ENCODE measurements at places on chromosomes 5 and 9. TPM values are rescaled to one million over a fixed set of nuclear protein-coding genes. Genes with fewer than 3 reads are reported as not detected.

Gene BASP1
- total RNA-seq, result 38.7 TPM

Gene GKAP1
- total RNA-seq, result 5.0 TPM

Gene TAF11L5
- not detected for total RNA-seq

Gene C9orf85
- 12.7 TPM for total RNA-seq

Gene DHFR
- total RNA-seq, result 9.1 TPM

Gene GPR107
- total RNA-seq, result 24.1 TPM

Gene IL13
- total RNA-seq, result not detected

DNA sequence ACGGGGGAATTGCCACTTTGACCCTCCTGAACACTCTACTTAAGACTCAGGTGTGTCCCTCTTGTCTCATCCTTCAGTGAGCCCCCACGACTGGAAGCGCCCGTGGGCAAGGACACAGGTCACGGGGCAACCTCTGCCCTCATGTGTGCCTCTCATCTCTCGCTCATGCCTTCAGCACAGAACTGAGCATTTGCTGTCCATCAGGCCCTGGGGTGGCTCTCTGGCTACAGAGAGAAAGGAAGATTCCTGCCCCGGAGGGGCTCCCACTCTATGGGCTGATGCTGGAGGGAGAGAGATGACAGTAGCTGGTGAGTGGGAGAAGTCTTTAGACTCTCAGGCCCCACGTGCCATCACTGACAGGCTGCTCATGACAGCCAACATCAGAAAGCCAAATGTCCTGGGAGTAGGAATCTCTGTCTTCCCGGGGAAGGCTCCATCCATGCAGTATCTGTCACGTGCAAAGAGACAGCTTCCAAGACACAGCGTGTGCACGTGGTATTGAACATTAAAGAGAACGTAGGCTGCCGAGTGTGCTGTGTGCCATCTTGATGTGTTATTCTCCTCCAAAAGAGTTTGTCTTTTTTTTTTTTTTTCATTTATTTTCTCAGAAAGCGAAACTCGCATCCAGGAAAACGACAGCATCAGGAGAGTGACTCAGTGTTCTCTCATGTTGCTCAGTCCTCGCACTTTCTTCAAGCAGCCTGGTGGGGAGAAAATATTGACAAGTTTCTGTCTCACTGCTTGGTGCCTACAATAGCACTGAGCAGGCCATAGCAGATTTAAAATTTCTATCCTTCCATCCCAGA lies 190.5 kb downstream of the GAS1 start:
- no peak for DNase-seq

DNA sequence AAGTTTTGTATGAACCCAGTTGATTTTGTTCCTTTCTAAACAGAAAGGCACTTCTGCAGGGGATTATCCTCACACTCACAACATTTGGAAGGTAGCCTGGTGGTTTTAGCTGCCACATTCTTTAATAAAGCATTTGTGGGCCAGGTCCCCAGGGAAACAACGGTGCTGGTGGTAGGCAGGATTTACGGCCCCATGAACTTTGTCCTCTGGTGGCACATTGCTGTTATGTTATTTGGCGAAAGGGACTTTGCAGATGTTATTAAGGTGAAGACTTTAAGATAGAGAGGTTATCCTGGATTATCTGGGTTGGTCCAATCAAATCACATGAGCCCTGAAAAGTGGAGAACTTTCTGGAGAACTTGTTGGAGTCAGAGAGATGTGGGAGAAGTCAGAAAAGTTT lies 86.3 kb upstream of the C9orf72 start:
- DNase-seq, result no peak

DNA sequence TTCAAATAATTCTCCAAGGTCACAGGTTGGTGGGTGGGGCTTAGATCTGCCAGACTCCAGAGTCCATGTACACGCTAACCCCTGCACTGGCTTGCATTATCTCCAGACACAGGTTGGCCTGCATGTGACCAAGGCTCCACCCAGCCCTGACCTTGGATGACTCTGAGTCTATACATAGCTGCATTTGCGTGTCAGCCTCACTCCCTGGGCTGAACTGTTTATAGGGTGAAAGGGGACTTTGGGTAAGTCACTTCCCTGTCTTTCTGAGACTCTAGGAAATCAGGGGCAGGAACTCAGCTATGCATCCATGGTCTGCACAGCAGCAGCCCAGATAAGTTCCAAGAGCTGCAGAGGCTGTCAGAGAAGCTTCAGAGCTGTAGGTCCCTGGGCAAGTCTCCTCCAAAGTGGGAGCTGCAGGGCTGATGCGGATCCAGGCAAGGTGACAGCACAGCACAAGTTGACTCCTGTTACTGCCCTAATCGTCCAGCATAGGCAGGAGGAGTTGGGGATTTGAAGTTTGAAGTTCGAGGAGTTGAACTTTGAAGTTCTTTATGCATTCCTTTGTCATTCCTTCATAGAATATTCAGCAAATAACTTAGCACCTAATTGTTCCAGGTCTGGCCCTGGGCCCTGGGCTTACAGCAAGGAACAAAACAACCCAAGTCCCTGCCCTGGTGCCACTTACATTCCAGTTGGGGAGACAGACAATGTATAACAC lies 53.4 kb downstream of the SLC22A5 start:
- no peak for DNase-seq

DNA sequence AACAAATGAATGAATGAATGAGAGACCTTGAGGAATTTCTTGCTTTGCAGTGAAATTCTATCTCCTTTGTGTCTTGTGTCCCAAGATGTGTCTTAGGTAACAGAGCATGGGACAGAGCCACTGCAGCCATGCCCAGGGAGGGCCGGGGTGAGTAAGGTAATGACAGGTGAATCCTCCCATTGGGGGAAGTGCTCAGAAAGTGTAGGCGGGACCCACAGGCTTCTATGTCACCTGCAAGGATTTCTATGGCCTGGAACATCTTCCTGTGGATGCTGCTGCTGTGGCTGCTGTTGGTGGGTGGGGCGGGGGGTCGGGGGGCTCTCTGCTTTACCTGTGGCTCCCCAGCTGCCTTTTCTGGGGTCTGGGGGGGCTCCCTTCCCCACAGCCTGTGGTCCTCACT lies 133.6 kb upstream of the IER5L start:
- DNase-seq, result no peak

DNA sequence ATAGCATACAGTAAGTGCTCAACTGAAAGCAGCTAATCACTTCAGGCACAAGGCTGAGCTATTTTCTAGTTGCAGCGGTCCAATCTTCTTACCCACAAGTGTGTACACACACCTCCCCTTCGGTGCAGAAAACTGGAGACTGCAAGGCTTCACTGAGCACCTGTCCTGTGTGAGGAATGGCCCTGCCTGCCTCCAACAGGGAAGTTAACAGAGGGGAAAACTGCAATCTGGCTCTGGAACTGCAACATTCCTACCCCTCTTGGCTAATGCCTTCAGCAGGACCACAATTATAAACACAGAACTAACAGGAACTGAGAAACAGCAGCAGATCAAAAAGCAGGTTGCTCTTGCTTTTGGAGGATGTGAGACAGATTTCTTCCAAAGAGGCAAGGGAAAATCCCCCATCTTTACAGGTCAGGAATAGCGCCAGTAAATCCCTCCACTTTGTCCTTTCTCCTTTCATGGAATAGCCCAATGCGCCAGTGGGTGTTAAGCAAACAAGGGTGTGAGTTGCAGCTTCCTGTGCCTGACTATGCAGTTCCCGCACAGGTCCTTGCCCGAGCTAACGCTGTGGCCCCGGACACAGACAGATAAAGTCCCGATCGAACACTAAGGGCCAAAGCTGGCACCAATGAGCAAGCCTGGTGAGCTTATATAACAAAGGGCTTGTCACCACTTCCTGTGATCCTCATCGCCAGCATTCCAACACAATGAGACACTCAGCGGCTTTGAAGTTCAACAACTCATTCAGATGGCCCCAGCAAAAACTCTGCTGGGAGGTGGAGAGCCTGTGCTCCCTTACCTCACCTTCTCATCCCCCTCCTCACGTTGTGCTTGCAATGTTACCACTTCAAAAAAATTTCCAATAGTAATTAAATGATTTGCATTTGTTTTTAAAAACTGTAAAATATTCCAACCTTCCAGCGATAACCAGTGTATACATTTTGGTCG lies 21.5 kb downstream of the SHB start:
- DNase-seq, result no peak
